Diencephalon (tissue), 1 donor: ENCODE measurements at places on chromosomes 3 and 15. TPM values are rescaled to one million over a fixed set of nuclear protein-coding genes. Genes with fewer than 3 reads are reported as not detected.

PLA1A gene
- total RNA-seq = 0.23 TPM

OR5H15 gene
- total RNA-seq = not detected

EPHA3 gene
- total RNA-seq = 55.6 TPM

C2CD4A gene
- total RNA-seq = under 0.01 TPM

CAV3 gene
- not detected for total RNA-seq

ZNF620 gene
- 16.4 TPM for total RNA-seq

GOLGA6L10 gene
- 2.5 TPM for total RNA-seq

CHRNA7 gene
- total RNA-seq = 12.7 TPM

TM4SF18 gene
- 4.8 TPM for total RNA-seq

C3orf22 gene
- total RNA-seq = not detected

ALDH1L1 gene
- 8.5 TPM for total RNA-seq

RTP1 gene
- total RNA-seq = 3.2 TPM

MNS1 gene
- 4.8 TPM for total RNA-seq

MRPL3 gene
- total RNA-seq = 116 TPM

ST3GAL6 gene
- total RNA-seq = 10.6 TPM

UPK1B gene
- total RNA-seq = not detected

SCAANT1 gene
- not detected for total RNA-seq

CA12 gene
- total RNA-seq = 13.8 TPM

C3orf38 gene
- total RNA-seq = 60.2 TPM

SLC28A2 gene
- not detected for total RNA-seq

CTXN2 gene
- 1.6 TPM for total RNA-seq

CLDN1 gene
- total RNA-seq = 3.0 TPM

MBNL1 gene
- 76.4 TPM for total RNA-seq

TICRR gene
- 2.8 TPM for total RNA-seq

SEMA6D gene
- 83.0 TPM for total RNA-seq

DAZL gene
- total RNA-seq = 0.23 TPM

HTR3E gene
- total RNA-seq = not detected
